ENCODE measurements at places on chromosomes 6 and 20. TPM values are rescaled to one million over a fixed set of nuclear protein-coding genes. Genes with fewer than 3 reads are reported as not detected.

FGD2 gene
- not detected for total RNA-seq

DDO gene
- total RNA-seq: not detected

ASIP gene
- not detected for total RNA-seq

TRAPPC3L gene
- total RNA-seq: not detected

RAET1L gene
- total RNA-seq: not detected

DDX43 gene
- total RNA-seq: 0.95 TPM

DOK5 gene
- total RNA-seq: 5.7 TPM

RAD21L1 gene
- not detected for total RNA-seq

MEI4 gene
- not detected for total RNA-seq

PCSK2 gene
- total RNA-seq: not detected

TRMT11 gene
- total RNA-seq: 11.3 TPM

PTCHD4 gene
- total RNA-seq: 1.9 TPM

SFTA2 gene
- total RNA-seq: not detected

OTOR gene
- total RNA-seq: not detected

OXT gene
- total RNA-seq: not detected

TRIM40 gene
- not detected for total RNA-seq

SCGN gene
- not detected for total RNA-seq

ADTRP gene
- total RNA-seq: 3.3 TPM

GMPR gene
- total RNA-seq: 36.3 TPM

LRRN4 gene
- total RNA-seq: not detected

LCA5 gene
- 4.2 TPM for total RNA-seq

FHL5 gene
- total RNA-seq: not detected

Data from endothelial cell of umbilical vein (primary cell).